ENCODE measurements at places on chromosomes 12 and 14.

DNA sequence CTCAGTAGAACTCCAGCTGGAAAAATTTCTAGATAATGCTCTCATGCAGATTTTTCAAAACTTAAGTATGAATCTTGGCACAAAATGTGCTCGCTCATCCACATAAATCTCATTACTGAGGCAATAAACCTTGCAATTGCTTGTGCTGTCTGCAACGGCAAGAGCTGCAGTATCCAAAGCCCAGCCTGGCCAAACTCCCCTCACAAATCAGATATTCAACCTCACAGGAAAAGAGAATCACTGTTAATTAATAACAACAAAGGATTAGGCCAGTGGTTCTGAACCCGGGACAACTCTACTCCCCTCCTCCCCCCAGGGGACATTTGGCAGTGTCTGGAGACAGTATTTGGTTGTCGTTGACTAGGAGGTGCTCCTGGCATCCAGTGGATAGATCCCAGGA, 19.2 kb upstream of the CORO1C start:
- DNase-seq: no peak

DNA sequence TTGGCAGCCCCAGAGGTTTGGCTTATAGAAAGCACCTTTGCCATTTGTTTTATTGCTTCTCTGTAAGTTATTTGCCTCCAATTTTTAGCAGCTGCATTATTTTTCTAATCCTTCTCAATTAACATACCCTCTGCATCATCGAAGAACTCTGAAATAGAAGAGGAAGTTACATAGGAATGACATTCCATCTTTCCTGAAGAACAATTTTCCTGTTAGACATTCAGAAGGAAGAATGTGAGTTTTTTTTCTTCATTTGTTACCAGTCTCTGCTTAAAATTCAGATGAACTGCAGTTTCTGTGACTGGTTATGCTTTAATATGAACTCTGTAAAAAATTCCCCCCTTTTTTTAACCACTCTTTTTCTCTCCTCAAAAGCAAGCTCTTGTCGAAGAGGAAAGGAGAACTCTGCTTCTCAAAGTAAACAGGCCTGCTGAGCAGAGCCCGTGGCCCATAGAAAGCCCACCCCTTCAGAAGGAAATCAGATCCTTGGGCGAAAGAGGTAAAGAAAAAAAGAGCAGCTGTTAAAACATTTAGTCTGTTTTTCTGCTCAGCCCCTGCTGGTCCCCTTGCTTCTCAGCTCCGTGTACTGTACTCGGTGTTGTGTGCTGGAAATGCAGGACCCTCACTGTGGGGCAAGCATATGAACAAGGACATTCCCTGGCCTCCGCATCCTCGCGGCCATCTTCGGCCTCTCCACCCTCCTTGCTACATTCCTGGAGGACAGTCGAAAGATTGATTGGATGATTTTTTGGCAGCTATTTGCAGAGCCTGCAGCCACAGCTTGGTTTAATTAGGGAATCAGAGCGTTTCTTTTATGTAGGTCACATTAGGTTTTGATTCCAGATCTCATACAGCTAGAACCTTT, 164.4 kb upstream of the LRIG3 start:
- no peak for DNase-seq

DNA sequence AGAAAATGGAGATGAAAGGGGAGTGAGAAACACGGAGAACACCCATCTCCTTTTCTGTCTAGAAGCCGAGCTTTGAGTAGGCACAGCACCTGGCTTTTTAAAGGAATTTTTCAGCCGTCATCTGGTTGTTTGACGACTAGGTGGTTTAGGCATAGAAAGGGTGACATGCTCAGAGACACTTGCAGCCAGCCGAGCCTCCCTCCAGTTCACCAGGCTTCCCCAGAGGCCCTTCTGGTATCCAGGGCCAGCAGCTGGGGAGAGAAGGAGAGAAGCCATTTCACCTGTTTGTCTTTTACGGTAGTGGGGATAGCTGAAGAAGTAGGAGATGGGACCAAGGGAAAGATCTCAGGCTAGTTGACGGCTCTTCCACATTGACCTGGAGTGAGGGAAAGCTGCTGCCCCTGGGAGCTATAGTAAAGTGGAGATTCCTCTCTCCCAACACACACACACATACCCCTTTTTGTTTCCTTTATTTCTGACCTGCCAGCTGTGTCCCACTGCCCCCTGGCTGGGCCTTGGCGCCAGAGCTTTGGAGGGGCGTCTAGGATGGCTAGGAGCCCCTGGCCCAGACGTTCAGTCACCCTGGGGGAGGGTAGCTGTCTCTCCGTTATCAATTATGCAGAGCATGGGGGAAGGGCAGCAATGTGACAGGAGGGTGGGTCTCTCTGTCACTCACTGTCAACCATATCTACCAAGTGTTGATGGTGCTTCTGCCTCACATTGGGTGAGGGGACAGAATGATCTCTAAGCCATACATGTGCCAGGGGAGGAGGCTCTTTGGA, 5.5 kb downstream of the MAP3K12 start:
- DNase-seq: no peak

DNA sequence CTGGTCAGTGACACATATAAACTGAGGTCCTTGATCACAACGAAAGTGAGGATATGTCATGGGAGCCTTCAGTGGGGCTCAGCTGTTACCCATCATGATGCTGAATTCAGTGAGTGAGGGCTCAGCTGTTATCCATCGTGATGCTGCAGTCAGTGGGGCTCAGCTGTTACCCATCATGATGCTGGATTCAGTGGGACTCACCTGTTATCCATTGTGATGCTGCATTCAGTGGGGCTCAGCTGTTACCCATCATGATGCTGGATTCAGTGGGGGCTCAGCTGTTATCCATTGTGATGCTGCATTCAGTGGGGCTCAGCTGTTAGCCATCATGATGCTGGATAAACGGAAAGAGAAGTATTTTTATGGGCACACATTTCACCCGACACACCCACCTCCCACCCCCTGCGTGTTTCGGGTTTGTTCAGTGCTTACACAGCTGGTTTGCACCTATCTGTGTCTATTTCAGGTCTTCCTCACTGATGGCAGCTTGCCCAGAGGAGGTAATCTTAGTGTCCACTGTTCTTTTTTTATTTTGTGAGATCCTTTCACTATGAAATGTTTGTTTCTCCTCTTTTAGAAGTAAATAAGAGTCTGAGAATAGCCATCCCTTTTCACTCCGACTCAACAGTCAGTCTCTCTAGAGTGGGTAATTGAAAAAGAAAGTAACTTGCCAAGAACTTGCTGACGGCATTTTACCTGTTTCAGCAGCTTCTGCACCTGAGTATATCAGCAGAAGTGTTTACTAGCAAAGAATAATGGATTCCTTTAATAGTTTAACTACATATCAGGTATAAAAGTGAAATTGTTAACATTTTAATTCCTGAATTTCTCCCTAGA, 183.0 kb downstream of the ERC1 start:
- DNase-seq: no peak

DNA sequence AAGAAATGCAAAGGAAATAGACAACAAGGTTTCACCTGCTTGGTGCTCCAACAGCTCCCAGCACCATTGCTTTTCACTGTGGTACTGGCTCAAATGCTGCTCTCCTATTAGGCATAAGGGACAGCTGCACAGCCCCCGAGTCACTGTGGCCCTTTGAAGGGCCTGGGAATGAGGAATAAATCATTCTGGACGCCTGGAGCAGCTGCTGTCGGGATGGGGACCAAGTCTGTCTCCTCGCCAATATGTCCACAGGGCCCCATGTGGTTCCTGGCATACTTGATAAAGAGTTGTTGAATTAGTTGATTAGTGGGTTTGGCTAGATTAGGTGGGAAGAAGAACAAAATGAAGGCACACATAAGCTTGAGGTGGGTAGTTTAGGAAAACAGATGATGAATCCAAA, 13.1 kb upstream of the NGB start:
- no peak for DNase-seq

DNA sequence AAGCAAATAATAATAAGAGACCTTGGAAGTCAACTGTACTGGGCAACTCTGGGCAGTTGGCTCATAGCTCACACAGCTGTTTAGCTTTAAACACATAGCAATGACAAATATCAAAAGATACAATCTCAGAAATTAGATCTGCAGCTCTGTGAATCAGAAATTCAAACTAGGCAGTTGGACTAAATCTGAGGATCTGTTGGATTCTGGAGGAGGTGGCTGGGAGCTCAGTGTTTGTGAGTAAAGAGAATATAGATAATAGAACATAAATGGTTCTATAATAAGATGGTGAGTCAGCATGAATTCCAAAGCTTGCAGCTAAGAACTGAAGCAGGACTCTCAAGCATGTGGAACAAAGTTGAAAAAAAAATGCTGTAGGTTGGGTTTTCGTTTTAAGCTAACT, 1949.4 kb upstream of the SEL1L start:
- no peak for DNase-seq

GRCh38 chr14:99329711-99330315, 57.8 kb upstream of the BCL11B start:
- DNase-seq: no peak
